NCI-H187 (cell line): ENCODE measurements at places on chromosomes 3 and 15.

GRCh38 chr3:137709011-137709601, 55.0 kb upstream of the SOX14 start:
- no peak for DNase-seq

GRCh38 chr3:162443376-162443775, 946.8 kb downstream of the OTOL1 start:
- DNase-seq = no peak

- DNase-seq = no peak
These were observed at the start of gene UNC13C for GRCh38 chr15:53978253-53978906. Gene UNC13C, plus strand, starts transcription at chr15:53978441. Its CDS starts 34,463 bp downstream, at chr15:54012904.

DNA sequence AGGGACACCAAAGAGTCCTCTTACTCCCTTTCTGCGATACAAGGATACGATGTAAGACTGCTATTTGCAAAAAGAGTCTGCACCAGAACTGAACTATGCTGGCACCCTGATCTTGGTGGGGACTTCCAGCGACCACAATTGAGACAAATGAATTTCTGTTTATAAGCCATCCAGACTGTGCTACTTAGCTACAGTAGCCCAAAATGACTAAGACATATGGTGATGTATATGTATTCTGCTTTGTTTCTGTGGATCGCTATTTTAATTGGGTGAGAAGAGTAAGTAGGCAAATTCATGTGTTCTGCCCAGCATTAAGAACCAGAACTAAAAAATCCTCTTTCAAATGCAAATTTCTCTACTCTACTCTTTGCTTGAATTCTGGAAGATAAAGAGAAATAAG, 720.9 kb downstream of the DIPK2A start:
- no peak for DNase-seq

- no peak for DNase-seq
These were observed 31.1 kb downstream of the TNK2 start for GRCh38 chr3:195877136-195877715.

DNA sequence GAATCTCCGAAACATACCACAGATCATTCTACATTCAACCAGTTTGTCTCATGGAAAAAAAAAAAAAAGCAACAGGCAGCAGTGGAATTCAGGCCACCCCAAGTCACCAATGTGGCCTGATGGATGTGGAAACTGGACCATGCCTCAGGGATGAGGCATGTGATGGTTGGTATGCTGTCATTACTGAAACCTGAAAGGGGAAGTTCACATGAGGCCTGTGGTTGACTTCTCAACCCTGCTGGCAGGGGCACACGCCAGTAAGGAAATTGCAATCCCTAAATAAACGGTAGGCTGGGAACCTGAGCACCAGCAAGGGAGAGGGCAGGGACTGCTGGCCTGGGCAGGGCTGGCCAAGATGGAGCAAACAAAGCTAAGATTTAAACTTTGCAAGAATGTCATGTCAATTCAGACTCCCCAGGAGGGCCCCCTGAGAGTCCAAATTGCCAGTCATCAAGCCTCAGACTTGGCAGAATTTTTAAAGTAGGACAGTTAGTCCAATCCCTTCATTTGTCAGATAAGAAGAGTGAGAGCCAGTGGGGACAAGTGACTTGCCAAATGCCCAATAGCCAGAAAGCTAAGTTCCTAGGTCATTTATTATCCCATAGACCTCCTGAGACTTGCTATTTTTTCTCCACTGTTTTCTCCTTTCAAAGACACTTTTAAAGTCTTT, 310.4 kb downstream of the ERC2 start:
- no peak for DNase-seq

DNA sequence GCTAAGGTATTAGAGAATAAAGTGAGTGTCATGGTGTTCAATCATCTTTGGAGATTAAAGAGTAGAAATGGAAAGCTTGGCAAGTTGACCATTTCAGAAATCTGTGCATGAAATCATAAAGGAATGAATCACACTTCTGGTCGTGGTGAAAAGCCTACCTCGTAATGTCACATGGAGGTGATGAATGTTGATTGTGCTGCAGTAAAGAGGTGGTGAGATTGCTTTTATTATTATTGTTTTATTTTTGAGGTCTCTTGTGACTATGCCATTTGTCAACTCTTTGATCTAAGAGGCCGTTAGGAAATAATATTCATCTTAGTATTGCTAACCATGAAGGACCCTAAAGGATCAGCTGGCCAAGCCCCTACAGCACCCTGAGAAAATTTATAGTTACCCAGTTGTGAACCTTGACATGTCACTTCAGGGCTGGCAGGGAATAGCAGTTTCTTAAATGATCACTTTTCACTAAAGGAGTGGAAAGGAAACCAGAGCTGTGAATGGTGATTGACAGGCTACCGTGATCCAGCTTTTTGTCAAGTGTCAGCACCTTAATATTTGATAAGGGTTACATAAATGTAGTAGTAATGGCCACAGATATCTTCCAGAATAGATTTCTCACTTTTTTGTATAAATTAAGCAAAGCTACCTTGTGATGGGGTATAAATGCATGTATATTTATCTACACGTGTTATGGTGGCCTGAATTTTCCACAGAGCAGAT, 203.9 kb downstream of the PTPRG start:
- no peak for DNase-seq

DNA sequence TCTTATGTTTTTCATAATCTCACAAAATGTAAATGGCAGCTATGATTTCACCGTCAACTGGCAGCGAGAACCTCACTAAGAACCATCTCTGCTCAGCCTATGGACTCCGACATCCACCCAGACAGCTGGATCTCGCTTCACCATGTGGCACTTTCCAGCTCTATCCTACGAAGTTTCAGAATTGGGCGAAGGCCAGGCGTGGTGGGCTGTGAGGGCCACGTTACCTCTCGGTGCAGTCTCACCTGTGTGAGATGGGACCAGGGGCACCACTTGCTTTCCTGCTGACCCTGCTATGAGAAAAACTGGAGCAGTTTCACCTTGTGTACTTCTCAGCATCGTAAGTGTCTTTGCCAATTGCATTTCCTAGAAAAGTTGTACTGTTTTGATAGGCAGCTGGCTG, 32.3 kb downstream of the CHDH start:
- no peak for DNase-seq

DNA sequence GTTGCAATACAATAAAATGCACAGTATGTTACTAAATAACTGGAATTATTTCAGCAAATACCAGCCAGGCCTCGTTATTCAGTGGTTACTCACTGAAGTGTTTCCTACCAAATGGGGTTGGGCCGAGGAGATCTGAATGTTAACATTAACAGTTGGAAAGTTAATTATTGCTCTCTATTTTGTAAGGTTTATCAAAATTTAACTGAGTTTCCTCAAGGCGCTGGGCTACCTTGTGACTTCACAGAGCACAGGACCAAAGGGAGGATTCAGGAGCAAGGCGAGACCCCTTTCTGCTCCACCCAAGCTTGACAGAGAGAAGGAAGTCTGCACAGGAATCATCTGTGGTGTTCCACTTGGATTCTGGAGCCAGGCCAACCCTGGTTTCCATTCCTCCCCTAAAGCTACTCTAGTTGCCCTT, 21.6 kb downstream of the ADAMTS9 start:
- DNase-seq = no peak

DNA sequence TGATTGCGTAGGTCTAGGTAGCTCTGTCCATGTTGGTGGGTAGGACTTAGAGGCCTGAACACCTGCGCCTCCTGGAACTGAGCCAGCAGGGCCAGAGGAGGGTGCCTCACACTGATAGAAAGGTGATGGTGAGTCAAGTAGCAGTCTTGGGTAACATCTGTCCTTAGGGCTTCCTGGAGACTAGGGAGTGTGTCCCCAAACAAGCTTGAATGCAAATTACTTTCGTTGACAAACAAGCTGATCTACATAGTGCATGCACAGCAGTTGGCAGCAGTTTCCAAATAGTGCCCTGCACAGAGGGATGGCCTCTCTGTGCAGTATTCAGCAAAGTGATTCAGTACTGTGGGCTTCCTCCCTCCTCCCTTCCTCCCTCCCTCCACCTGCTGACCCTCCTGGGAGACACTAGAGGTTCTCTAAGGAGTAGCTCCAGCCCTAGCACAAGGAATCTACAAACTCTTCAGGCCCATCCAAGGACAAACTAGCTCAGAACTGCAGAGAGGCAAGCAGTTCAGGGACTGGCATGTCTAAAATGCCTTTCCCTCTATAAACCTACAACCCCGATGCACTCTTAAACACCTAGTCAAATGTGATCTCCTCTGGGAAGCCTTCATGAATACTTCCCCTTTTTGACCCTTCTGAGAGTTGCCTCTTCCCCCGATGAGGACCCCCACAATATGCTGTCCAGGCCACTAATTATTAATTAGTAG, 61.0 kb downstream of the TLE3 start:
- peak; percentile 41 for DNase-seq

GRCh38 chr3:184134746-184135148, 411 bp upstream of the EIF2B5 start:
- DNase-seq = no peak

DNA sequence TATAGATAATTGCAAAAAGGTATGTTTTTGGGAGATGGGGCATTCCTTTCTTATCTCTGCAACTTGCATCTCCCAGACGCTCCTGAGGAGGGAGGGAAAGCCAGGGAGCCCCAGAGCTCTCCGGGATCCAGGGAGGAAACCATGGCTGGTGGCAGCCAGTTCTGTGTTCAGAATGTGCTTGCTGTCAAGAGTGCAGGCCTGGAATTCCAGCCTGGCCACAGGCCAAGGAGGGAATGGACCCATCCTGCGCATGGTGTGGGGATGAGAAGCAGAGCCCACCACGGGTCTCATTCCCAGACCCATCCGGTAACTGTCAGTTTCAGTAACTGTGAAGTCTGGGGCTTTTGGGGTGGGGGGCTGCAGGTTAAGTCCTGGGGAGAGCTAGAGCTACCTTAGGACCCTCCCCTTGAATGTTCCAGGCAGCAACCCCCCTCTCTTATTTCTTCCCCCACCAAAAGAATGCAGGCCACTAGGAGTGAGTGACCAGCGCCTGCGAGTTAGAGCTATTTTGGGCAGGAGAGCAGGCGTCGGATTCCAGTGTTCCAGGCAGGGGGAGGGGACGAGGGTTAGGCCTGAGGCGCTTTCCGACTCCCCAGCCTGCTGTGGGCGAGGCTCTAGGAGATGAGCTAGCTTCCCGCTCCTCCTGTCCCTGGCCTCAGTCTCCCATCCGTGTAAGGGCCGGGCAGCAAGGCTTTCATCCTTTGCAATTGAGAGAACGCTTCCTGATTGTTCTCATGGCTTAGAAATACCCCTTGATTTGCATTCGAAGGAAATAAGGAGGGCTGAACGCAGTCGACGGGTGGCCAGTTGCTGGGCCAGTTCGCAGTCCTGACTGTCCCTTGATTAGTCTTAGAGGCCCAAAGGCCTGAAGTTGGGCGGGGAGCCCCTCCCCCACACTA, 781 bp upstream of the DAG1 start:
- DNase-seq = no peak

GRCh38 chr3:103899328-103899727, 1464.5 kb downstream of the ZPLD1 start:
- DNase-seq = no peak

DNA sequence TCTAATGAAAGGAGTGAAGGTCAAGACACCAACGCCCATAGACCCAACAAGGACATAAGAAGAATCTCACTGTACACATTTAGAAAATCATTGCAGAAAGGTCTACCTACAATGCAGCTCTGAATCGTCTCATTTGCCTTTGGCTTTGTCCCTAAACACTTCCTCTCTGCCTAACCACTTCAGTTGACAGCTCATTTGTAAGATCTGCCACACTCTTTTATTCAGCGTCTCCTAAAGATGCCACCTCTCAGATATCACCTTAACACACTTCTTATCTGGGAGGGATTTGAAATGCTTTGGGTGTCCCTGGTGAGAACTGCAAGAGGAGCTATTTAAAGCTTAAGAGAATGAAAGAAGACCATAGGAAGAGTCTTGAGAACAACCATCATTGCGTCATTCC, 38.7 kb downstream of the RAB27A start:
- no peak for DNase-seq

- no peak for DNase-seq
These were observed 4.3 kb downstream of the SIDT1 start for GRCh38 chr3:113536627-113537101.

GRCh38 chr15:75231836-75232235, 26.3 kb upstream of the GOLGA6C start:
- no peak for DNase-seq

GRCh38 chr3:124780356-124780755, 50.1 kb downstream of the UMPS start:
- no peak for DNase-seq

- no peak for DNase-seq
These were observed 15.9 kb downstream of the SLC49A4 start for GRCh38 chr3:122810734-122811133.

DNA sequence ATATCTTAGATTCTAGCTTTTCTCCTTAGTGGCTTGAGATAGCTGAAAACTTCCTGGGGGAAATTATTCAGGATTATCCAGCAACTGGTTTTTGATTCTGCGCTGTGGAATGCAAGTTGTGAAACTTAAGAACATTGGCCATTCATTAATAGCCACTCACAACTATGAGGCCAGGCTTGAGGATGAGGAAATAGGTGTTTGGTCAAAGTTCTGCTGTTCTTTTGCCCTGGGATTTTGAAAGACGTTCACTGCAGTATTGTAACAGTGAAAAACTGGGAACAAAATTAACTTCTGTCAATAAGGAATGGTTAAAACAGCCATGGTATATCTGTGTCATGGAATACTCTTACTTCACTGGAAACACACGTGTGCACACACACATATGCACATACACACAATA, 44.1 kb downstream of the CTXND1 start:
- DNase-seq = no peak

- DNase-seq = no peak
These were observed 68.6 kb downstream of the VGLL4 start for GRCh38 chr3:11574981-11575669.

DNA sequence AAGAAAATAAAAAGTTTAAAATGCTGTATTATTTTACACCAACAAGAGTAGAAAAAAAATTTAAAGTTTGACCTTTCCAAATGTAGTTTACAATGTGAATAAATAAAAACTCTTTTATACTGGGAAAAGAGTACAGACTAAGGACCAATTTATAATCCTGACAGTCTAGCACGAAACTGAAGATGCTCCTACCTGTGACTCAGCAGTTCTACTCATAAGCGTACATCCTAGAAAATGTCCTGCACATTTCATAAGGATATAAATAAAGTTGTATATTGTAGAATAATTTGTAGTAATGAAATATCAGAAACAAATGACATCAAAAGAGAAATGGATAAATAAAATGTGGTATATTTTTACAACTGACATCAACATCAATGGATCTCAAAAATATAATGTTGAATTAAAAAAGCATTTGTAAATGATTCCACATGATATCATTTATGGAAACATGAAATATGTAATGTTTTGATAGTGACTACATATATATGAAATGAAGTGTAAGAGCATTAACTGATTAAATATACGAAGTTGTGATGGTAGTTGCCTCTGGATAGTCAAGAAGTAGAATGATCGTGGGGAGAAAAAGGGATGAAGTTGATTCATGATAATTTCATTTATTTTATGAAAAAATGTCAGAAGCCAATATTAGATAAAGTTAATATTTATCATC, 161.3 kb upstream of the CBLB start:
- DNase-seq = no peak

DNA sequence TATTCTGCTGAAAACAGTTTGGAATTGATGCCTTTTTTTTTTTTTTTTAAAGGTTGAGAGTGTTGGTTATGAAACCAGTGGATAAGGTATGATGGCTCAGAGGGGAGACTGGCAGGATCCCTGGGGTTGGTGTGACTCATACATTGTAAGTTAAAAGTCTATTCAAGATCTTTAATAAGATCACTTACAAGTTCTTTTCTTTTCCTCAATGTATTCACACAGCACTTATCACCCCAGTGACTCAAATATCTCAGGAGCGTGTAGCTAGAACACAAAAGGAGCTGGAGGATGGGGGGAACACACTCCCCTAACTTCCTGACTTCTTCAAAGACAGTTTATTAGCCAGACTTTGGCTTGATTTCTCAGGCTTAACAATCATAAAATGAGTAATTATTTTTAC, 285.3 kb downstream of the SV2B start:
- no peak for DNase-seq

GRCh38 chr3:33848624-33849347, 50.4 kb downstream of the PDCD6IP start:
- DNase-seq = no peak
